Activated CD4-positive, alpha-beta T cell treated with anti-CD3 and anti-CD28 coated beads, Interleukin-2, amount 50 U/mL, for 1 hour (primary cell): ENCODE measurements at places on chromosomes 4 and X.

- no peak for DNase-seq
Measured at GRCh38 chr4:151658959-151659600, 101.7 kb downstream of the GATB start.

- DNase-seq, result no peak
Measured at GRCh38 chrX:78923198-78924015, 21.8 kb upstream of the P2RY10 start.

GRCh38 chr4:13427599-13428325 is 56.4 kb downstream of the RAB28 start:
- DNase-seq, result no peak

DNA sequence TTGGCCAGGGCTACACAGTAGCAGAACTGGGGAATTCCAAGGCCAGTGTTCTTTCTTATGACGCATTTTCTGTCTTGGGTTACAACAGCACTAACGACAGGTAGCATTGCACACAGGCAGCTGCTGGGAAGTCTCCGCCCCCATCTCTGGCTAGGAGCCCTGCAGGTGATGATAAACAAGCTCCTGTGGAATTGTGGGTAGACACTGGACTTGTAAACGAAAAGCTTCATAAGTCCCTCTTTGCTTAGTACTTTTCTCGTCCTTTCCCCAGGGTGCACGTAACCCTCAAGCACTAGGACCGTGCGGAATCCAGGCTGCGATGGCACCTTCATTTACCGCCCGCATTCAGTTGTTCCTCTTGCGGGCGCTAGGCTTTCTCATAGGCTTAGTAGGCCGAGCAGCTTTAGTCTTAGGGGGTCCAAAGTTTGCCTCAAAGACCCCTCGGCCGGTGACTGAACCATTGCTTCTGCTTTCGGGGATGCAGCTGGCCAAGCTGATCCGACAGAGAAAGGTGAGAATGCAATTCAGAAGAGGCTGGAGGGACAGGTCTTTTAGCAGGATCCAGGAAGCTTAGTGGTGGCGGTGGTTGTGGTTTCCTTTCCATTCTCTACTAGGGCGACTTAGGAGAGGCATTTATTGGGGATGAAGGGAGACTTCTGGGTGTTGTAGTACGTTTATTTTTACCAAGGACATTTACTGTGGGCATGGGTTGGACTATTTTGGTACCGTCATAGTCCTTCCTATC is at the start of gene FAAH2:
Gene FAAH2 (plus strand): TSS at position 200 of the 745 bp plus-strand sequence. CDS start 120 bp downstream, at position 320.
- peak; percentile 65 for DNase-seq

GRCh38 chrX:106203315-106203714 is 35.2 kb downstream of the PWWP3B start:
- no peak for DNase-seq

- no peak for DNase-seq
Measured at GRCh38 chr4:89708903-89709421, 128.0 kb downstream of the SNCA start.

DNA sequence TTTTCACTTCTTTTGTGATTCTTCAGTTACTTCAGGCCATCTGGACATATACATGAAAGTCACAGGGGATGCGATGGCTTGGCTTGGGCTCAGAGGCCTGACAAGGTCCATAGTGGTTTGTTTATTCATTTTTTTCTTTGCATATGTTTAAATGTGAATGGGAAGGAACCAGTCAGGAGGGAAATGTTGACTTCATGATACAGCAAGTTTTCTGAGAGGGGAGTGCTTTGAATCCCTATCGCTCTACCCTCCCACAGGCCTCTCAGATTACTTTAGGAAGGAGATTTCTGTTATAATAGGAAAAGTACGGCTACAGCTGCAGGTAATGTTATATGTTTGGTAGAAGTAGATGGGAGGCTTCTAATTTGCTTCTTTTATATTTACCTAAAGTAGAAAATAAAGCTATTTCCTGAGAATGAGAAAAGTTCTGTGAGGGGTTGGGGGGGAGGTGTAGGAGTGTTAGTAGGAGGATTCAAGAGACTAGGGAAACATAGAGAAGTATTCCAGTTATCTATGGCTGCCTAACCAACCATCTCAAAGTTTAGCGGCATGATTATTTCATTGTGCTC is 322.9 kb downstream of the RAPGEF2 start:
- no peak for DNase-seq

GRCh38 chrX:43564953-43565352 is 91.1 kb upstream of the MAOA start:
- DNase-seq, result no peak

DNA sequence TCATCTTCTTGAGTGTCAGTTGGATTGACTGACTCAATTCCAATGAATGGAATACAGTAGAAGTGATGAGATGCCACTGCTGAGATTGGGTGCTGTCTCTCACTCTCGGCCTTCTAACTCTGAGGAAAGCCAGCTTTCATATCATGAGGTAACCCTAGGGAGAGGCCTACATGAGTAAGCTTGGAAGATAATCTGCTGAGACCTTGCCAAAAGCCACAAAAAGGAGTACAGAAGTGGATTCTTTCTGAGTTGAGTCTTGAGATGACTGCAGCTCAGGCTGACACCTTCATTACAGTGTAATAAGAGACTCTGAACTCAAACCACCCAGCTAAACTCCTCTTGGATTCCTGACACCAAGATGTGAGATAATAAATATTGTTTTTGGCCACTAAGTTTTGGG is 537.4 kb upstream of the MAGEB18 start:
- no peak for DNase-seq

GRCh38 chr4:23717528-23718248 is 172.2 kb downstream of the PPARGC1A start:
- no peak for DNase-seq

DNA sequence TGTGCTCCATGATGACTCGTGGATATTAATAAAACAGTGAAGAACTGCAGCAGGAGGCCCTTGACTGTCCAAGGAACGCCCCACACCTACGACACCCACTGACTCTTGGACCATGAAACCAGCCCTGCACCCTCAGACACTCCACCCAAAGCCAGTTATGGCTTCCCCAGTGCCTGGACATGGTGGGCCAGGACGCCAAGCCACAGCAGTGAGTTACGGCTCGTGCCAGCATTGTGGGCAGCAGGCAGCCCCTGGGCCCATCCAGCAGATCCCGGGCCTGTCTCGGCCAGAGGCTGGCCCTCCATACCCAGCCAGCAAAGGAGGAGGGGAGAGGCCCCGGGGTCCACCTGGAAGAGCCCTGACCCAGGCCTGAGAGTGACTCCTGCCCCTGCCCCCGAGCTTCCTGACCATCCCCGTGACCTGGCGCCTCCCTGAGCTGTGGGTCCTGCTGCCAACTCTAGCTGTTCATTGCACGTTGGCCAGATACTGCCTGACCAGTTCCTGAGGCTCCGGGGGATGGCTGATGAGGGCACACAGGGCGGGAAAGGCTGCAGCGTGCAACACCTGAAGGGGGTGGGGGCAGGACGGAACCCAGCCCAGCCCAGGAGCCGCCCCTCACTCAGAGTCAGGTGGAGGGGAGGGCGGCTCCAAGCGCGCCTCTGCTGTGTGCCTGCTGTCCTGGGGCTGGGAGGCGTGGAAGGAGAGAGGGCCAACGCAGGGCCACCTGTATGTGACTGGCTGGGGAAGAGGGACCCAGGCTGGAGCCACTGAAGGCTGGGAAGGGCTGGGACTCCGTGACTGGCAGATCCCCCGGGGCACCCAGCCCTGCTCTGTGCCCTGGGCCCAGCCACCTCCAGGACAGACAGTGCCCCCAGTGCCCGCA is 739 bp downstream of the SLC49A3 start:
- no peak for DNase-seq

DNA sequence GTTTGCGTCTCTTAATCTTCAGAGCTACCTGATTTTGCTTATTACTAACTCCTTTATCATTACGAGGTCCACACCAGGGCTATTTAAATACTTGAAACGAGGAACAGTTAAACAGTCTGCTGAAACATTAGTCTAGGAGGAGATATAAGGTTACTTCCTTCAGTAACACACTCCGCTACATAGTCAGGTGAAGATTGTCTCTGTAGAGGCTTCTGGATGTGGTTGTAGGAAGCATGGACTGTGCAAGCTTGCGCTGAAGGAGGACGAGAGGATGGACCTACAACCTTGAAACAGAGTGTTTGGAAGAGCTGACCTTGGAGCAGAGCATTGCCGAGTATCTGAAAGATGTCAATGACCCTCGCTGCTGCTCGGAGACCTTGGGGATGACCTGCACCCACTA is at the start of gene CLRN2:
Gene CLRN2 (plus strand): TSS at position 301 of the 400 bp plus-strand sequence. CDS start 102 bp downstream, outside the sequence.
- DNase-seq, result no peak
